ENCODE measurements at places on chromosomes 3 and 15.
A peak's percentile ranks its signal among the peaks of the same experiment; 100 is the strongest.

GRCh38 chr3:117483839-117484238, 774.3 kb downstream of the TUSC7 start:
- DNase-seq: no peak

- DNase-seq: no peak
Observed at GRCh38 chr3:87924485-87924884, 134.3 kb downstream of the CGGBP1 start.

DNA sequence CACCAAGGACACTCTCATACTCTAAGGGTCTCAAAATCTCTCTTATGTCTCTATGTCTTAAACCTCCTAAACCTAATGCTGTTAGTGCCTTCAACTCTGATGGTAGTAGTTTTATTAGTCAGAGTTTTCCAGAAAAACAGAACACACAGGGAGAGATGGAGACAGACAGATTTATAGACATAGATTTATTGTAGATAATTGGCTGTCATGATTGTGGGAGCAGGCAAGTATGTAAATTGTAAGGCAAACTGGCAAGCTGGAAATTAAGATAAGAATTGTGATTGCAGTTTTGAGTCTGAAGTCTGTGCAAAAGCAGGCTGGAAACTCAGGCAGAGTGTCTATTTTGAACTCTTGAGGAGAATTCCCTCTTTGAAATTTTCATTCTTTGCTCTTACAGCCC, 96.3 kb upstream of the ROBO1 start:
- DNase-seq: no peak

- peak; percentile 84 for DNase-seq
Observed at GRCh38 chr3:46866720-46867549, 3.7 kb upstream of the MYL3 start.

GRCh38 chr3:186567072-186567921, at the start of gene TBCCD1:
Gene TBCCD1, minus strand, starts transcription at chr3:186567339. Its CDS starts 3,010 bp downstream, at chr3:186564329.
- DNase-seq: peak; percentile 93

DNA sequence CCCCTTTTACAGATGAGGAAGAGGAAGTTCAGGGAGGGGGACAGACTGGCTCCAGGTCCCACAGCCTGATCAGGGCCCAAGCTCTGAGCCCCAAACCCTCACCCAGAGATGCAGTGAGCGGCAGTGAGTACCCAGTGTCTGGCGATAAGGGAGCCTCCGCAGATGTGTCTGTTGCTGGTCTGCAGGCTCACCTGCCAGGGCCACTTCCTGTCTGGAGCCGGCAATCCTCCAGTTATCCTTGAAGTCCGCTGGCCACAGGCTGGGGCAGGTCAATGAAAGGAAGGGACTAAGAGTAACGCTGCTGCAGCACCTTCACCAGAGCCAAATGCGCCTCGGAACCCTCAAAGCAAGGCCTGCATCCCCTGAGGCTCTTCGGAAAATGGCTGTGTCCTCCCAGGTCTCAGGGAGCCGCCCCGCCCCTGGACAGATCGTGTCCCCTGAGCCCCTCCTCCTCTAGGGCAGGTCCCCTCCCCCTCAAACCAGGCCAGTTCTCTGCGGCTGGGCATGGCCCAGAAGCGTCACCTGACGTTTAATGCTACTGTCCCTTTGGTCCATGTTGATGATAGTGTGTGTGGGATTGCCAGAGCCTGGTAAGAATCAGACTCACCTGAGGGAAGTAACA, 51.5 kb downstream of the MYL3 start:
- DNase-seq: no peak

DNA sequence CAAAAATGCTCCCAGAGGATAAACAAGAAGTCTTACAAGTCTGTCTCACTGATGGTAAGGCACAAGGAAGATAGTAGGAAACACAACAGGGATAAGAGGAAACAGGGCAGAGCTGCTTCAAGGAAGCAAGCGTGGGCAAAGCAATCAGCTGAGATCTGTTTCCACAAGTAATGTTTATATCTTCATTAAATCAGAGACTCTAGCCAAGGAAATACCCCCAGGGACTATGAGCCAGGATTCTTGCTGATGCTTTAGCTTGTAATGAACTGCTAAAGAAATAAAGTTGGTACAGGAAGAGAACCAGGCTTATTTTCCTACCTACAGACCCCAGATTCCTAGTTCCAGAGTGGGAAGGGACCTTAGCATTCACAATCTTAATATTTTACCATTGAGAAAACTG, 112.7 kb upstream of the C3orf80 start:
- DNase-seq: no peak

DNA sequence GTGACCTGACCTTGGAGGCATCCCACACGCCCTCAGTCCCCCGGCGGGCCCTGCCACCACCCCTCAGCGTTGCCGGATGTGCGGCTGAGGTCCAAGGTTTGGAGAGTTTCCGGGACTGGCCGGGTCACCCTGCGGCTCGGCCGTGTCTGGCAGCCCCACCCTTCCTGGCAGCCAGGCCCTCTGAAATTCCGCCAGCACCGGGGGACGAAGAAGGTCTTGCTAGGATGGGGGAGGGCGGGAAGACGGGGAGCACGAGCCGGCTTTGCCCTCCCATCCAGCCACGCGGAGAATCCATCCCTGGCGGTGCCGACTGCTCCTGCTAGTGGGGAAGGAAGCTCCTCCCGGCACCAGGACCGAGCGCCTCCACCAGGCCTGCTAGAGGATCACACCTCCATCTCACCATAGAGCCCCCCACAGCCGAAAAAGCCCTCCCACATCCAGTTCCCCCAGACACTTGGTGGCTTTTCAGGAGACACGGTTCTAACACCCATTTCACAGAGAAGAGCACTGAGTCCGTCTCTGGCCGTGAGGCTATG, 81.5 kb downstream of the CPN2 start:
- peak; percentile 21 for DNase-seq

Data from activated naive CD4-positive, alpha-beta T cell treated with anti-CD3 and anti-CD28 coated beads for 36 hours (primary cell).